ENCODE measurements at places on chromosomes 7 and 10.

GRCh38 chr10:118732245-118733165 is 22.3 kb downstream of the CACUL1 start:
- DNase-seq = no peak

GRCh38 chr10:78706726-78707540 is 361.8 kb upstream of the ZMIZ1 start:
- no peak for DNase-seq

- DNase-seq = no peak
These were observed 37.1 kb downstream of the EBLN1 start for GRCh38 chr10:22180724-22181123.

- DNase-seq = no peak
These were observed 13.9 kb downstream of the NT5C3A start for GRCh38 chr7:33048704-33049103.

DNA sequence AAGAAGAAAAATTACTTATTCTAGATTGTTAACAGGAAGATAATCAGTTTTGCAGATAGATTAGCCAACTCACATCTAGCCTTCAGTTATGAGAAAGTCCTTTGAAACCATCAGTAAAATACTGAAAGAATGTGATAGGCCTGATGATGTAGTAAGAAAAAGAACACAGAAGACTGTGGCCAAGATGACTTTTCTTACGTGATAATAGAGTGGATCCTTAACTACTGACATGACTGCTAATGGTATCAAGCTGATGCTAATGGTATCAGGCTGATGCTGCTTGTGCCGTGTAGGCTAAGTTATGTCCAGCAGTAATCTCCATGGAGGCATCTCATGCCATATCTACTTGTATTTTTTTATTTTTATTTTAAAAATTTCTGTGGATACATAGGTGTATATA is 114.2 kb downstream of the GLCCI1 start:
- DNase-seq = no peak

DNA sequence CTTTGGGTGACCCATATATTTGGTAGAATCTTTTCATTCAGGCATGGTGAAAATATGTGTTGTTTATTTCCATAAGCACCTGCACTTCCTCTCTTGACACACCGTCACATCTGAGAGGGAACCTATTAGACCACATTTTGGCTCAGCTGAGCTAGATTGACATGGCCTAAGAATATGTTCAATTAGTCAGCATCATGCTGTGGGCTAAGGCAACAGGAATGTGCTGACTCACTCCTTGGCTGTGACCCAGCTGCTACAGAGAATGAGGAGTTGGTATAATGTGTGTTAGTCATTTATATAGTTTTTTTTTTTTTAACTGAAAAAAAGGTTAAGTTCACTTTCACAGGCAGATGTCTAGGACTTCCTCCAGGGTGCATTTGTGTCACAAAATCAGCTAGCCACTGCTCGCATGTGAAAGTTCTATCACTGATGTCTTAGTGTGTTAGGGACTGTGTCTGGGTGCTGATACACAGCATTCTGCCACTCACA is 180.6 kb downstream of the SEMA3E start:
- DNase-seq = peak; percentile 17

DNA sequence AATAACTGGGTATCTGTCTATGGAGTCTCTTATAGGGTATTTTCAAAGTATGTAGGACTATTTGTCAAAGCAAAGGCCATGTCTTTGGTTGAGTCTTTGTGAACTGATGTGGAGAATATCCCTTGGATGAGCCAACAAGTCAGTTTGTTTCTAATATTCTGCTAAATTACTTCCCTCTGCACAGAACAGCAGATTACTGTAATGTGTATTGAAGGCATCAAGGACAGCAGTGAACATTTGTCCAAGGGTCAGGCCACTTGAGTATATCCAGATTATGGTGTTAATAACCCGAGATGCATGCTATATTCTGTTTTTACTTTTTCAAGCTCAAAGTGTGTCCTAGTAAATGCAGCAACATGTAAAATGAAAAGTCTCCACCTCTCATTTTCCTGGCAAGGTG is 144.2 kb upstream of the GLI3 start:
- DNase-seq = no peak

DNA sequence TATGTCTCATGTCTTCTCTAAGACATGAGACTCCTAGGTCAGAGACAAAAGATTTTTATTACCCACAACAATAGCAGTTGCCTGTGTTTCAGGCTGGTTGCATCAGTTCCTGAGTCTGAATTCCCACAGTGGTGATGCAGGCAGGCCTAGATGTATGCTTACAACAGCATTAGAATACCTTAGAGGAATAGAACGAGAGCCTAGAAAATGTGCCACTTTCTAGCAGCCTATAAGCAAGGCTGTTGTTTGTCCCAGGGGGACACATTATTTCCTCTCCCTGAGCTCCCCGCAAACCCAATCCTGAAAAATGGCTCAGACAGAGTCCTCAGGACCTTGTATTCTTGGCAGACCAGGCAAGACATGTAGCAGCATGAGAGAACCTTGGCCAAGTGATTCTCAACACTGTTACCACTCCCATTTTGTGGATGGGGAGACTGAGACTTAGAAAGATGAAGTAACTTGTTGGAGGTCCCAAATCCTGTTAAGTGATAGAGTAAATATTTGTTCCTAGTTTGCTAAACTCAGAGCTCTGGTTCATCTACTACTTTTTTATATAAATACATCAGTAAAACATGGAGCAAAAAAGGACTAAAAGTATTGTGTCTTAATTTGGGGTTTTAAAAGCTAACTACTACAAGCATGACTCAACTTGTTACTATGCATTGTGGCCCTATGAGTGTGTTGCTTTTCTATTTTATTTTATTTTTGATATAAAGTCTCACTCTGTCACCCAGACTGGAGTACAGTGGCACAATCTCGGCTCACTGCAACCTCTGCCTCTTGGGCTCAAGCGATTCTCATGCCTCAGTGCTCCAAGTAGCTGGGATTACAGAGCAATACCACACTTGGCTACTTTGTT is 14.2 kb downstream of the VTI1A start:
- peak; percentile 46 for DNase-seq

DNA sequence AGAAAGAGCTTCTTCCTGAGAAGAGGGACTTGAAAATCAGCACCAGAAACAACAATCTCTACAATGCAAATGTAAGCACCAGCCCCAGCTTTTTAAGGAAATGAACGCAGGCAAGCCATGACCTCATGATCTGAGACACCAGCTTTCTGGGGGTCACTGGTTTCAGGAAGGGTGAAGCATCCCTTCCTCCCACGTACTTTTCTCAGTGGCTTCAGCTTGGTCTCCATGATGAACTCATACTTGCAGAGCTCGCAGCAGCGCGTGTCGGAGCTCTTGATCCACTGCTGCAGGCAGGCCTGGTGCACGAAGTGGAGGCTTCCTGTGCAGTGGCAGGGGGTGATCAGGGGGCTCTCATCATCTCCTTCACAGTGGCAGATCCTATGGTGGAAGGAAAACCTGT is 87.0 kb downstream of the ALOX5 start:
- no peak for DNase-seq

DNA sequence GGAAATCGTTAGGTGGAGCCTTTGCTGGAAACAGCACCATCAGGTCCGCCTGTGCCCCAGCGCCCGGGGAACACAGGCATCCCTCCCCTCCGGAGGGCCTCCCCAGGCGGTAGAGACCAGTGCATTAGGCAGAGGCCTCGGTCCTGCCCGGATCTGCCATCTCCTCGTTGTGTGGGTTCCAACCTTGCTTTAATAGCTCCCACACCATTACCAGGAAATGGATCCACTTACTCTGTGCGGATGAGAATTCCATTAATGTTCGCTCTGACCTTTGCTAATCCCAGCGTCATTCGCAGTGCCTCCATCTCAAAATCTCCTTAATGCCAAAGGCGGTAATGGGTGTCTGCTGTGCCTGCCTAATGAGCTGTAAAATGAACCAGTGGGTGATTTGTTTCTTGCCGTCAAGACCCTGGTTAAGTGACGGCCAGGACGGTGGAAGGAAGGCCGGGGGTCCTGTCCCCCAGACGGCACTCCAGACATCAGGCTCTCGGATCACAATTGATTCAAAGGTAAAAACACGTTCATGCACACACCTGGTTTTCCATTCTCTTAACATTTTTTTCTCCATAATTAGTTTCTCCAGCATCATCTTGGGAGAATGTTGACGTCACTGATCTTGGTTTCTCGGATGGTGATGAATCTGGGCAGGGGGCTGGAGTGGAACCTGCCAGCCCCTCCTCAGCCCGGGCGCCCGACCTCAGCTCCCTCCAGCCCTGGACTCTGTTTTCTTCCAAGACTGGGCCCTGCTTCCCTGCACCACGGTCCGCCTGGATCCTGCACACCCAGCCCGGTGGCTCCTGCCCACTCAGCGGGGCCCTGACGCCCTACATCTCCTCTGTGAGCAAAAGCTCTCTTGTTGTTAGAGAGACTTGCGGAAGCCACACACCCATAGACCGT is 22.8 kb upstream of the FAM20C start:
- no peak for DNase-seq

Data from NK-92 treated with Interleukin-12 subunit alpha and Interleukin-12 subunit beta, amount 100 ng/mL, for 24 hours (cell line).